ENCODE measurements at places on chromosomes 11 and 22.

GRCh38 chr11:34624069-34624468 is 3.2 kb downstream of the EHF start:
- DNase-seq: no peak

GRCh38 chr11:111986589-111986988 is 38.6 kb upstream of the DLAT start:
- no peak for DNase-seq

DNA sequence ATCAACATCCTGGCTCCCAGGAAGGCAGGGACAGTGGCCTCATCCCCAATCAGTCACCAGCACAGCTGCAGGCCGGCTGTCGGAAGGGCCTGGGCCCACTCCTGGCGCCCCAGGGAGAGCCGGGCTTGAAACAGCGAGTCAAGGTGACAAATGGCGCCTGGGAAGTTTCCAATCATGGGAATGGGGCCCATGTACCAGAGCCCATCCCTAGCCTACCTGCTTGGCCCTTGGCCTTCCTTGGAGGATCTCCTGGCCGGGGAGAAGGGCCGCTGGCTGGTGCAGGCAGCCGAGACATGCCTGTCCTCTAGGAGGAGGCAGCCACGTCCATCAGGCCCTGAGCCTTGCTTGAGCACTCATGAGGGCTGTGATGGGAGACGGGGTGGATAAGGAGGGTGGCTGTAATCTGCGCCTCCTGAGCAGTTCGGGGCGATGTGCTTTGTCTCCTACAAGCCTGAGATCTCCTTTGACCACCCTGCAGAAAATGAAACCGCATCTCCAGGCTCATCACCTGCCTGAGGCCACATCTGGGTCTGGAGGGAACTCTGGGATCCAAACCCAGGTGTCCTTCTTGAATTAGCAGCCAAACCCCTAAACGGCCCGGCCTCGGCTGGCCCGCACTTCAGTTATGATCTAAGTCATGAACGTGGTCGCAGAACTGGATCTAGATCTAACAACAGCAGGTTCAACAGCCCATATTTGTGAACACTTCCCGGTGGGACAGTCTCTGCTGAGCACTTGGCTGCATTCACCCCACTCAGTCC is 862.0 kb downstream of the TBC1D22A start:
- no peak for DNase-seq

DNA sequence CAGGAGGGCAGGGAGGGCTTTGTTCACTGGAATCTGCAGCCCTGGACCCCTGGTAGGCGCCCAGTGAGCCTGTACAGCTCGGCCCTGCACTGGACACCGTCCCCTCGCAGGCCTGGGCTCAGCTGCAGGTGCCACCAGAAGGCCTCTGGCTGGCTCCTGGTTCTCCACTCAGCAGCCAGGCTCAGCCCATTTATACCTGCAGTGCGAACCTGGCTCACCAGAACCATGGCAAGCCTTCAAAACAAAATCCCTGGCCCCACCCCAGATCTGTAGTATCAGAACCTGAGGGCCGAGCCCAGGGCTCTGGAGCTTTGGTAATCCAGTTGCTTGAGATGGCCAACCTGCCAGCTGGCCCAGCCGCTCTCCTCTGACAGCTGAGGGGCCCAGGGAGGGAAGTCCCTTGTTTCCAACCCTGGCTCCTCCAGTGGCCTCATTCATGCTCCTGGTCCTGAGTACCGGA is 870 bp upstream of the FREY1 start:
- DNase-seq: no peak

DNA sequence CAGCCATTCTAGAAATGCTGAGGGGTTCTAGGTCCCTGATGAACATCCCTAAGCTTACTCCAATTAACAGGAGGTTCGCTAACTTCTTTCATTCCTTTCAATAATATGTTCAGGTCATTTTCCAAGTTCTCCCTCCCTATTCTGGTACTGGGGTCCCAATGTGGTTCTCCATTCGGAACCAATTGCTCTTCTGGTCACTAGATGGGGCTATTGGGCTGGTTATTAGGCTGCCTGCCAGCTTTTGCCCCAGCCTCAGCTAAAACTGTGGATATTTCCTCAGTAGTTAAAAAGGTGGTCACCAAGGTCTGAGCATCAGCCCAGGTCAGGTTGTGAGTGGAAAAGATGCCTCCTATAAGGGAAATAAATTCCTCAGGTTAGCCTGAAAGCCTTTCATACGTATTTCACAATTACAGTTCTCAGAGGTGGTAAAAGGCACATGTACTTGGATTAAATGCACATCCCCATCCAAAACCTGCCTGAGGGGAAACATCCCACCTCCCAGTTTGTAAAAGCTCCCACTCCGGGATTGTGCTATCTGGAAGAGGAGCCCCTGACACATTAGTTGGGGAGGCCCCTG is 161.1 kb upstream of the CCDC179 start:
- no peak for DNase-seq

DNA sequence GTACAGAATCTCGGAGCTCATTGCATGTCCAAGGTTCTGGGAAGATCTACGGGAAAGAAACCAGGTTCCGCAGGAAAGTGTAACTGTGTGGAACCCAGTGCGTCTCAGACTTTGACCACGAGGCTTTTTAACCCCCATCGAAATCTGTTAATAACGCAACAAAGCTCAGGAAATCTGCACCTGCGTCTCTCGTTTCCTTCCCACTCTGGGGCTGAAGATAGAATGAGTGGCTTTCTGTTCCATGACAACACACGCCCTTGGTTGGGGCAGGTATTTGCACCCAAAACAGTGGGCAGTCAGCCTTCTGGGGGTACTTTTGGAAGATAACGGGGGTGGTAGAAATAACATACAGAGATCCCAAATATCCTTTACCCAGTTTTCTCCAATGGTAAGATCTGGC is 38.5 kb downstream of the ISX start:
- no peak for DNase-seq

GRCh38 chr11:46378811-46379481 is 2.5 kb upstream of the MDK start:
- no peak for DNase-seq

- DNase-seq: no peak
These were observed 27.7 kb upstream of the SHANK2 start for GRCh38 chr11:71279916-71280645.

GRCh38 chr11:17734418-17734911 is at the start of gene KCNC1:
Gene KCNC1, plus strand, starts transcription at chr11:17734781. Its CDS starts 1,222 bp downstream, at chr11:17736003.
- no peak for DNase-seq

- no peak for DNase-seq
These were observed 42.5 kb downstream of the RBFOX2 start for GRCh38 chr22:35986088-35986487.

DNA sequence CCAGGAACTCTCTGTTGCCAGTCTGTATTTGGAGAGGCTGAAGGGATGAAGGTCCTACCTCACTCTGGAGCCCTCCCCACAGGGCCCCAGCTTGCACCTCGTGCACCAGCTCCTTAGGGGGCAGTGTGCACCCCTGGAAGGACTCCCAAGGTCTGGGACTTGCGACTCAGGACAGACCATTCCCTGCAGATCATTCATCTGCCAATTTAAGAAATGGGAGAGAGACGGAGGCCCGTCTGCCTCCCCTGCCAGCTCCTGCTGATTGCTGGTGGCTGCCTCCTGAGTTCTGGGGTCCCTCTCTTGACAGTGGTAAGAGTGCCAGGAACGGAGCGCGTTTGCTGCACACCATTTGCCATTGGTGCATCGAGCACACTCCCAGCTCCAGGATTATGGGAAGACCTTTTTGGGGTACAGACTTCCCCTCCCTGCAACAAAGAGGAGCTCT is 27.4 kb upstream of the MALAT1 start:
- peak; percentile 43 for DNase-seq

- DNase-seq: no peak
These were observed 190.7 kb upstream of the NECTIN1 start for GRCh38 chr11:119919656-119920055.

- no peak for DNase-seq
These were observed 452.9 kb upstream of the B3GAT1 start for GRCh38 chr11:134864968-134865305.

GRCh38 chr11:73640592-73640991 is 5.8 kb upstream of the PLEKHB1 start:
- no peak for DNase-seq

GRCh38 chr11:119952441-119952840 is 185.5 kb downstream of the TRIM29 start:
- DNase-seq: no peak

DNA sequence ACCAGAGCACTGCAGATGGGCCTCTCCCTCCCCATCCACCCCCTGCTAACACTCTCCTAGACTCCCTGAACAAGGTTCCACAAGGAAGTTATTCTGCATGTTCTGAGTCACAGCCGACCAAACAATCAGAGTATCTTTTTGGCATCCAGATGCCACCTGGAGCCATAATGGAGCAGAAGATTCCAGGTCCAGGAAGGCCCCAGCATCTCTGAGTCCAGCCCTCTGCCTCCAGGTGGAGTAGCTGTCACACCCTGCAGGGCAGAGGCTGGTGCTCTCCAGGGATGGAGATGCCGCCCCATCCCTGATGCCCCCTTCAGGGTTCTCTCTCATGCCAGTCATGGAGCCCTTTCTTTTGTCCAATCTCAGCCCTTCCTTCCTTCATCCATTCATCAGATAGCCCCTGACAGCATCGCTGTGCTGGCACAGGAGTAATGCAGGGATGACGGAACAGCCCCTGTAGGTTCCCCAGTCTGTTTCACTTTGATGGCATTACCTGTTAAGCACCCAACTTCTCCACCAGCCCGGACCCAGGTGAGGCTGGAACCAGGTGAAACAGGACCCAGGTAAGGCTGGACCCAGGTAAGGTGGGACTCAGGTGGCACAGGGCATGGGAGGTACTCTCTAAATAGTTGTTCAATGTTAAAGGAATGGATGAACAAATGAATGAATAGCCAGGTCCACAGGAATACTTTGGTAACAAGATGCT is 20.1 kb upstream of the TSKU start:
- DNase-seq: no peak

DNA sequence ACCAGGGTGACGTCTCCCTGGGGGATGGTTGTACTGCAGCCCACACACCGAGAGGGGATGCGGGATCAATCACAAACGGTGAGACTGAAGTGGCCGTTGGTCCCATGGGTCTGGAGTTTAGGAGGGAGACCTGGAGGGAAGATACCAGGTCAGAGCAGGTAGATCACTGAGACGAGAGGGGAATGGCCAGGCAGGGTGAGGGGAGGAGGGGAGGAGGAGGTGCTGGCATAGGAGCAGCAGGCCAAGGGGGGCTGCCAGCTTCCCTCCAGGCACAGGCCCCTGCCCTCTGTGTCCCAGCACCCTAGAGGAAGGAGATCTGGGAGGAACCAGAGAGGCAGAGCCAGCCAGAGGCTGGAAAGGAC is 7.0 kb downstream of the MAPK8IP2 start:
- no peak for DNase-seq

- no peak for DNase-seq
These were observed 81.4 kb upstream of the GRK3 start for GRCh38 chr22:25482868-25483639.

DNA sequence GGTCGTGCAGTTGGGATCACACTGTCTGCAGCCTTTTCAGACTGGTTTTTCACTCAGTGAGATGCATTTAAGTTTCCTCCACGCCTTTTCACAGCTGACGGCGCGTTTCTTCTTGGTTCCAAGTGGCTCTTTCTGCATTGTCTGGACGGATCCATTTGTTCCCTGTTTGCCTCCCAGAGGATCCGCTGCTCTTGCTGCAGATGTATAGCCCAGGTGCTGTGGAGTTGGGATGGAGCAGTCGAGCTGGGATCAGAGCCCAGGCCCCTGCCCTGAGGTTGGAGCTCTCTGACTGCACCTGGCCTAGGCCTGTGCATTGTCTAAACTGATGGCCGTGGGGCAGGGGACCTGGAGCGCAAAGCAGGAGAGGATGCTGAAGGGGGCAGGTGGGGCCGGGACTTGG is 51.6 kb downstream of the PARVB start:
- DNase-seq: no peak

DNA sequence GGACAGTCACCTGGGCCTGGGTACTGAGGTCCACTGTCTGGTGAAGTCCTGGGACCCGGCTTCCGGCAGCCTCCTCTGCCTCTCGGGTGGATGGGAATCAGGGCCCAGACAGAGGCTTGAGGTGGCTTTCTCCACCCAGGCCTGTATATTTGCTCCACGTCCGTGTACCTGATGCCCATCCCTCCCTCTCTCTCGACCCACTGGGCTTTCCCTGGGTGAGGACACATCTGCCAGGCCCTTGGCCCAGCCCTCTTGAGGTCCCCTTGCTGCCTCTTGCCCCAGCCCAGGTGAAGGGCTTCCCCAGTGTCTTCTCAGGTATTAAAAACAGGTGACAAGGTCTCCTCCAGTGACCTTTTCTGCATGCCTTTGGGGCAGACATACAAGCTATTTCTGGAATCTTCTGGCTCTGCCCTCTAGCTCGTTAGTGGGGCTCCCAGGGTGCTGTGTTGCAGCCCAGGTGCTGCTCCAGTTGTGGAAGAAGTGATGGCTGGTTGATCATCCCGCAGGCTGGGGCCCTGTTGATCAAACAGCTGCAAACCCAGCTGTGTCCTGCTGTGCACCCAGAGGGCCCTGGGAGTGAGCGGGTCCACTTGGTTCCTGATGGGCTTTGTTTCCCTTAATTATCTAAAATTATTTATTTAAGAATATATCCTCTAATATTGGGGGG is 25.5 kb upstream of the ACR start:
- DNase-seq: no peak

Measured in SHP77 treated with DMSO at 0.1 percent for 48 hours (cell line).